ENCODE measurements at places on chromosomes 3 and 15.

DNA sequence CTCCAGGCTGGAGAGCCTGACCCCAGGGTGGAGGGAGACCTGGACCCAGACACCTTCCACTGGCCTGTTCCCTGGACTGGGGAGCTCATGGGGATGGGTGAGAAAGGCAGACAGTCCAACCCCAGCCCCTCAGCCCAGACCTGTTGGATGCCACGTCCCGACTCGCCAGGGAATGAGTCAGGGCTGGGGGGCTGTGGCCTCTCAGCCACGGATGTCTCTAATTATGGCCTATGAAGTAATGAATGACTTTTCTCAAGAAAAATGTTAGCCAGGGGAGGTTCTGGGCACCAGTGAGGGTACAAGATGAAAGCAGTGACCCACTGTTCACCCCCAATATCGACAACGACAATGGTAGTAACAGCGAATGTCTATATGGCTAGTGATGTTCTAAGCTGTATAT, 107.0 kb upstream of the RPL32 start:
- no peak for DNase-seq

DNA sequence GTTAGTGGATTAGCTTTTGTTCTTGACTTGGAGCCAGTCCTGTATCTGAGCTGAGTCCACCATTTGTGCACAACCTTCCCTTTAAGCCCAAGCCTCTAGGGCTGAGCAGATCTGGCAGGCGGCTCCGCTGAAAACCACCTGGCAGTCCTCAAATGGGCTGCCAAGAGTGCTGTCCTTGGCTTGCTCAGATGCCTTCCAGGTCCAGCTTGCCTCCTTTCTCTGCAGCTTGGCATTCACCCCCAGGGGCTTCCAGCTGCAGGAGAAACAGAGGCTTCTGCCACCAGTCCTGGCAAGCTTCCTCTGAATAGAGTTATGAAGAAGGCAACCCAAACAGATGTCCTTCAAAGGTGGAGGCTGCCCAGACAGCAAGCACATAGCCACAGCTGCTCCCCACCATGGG, 96.7 kb downstream of the LRTM1 start:
- DNase-seq, result no peak

DNA sequence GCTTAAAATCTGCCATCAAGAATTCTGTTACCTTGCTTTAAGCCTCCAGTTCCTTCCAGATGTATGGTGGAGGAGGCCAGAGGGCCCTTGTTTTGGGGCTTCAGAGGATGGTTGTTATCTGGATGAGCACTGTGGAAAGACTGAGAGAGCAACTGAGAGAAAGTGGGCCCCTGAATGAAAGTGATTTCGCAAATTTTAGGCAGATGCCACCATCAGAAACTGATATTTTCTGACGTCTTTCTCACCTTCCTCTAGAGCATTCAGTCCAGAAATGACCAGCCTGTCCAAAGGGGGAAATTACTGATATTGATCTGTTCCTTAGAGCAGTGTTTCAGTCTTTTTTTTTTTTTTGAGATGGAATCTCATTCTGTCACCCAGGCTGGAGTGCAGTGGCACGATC, 13.4 kb downstream of the B3GNT5 start:
- DNase-seq, result no peak

- DNase-seq, result no peak
Measured at GRCh38 chr3:99143493-99143892, 242.0 kb upstream of the DCBLD2 start.

GRCh38 chr15:45495588-45495987, 27.0 kb downstream of the SLC30A4 start:
- no peak for DNase-seq

GRCh38 chr3:71926262-71926600, 141.3 kb upstream of the PROK2 start:
- DNase-seq, result no peak

GRCh38 chr15:40894681-40895448, 615 bp downstream of the VPS18 start:
- no peak for DNase-seq

DNA sequence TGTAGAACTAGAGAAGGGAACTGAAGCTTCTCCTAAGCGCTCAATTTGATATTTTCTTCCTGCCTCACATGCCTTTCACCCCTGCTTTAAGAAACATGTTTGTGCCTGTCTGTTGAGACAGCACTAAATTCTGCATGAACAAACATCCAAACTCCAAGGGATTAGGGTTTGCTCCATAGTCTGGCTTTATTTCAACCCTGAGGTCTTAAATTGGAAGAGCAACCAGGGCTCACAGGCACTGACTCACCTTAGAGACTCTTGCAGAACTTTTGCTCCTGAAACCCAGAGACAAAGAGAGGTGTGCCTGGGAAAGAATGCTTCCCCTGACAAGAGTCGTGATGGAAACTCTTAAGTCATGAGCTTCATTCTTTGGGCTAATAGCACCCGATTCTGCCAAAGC, 393.9 kb upstream of the MCTP2 start:
- DNase-seq, result no peak

- no peak for DNase-seq
Measured at GRCh38 chr3:141629976-141630375, 108.1 kb upstream of the RNF7 start.

DNA sequence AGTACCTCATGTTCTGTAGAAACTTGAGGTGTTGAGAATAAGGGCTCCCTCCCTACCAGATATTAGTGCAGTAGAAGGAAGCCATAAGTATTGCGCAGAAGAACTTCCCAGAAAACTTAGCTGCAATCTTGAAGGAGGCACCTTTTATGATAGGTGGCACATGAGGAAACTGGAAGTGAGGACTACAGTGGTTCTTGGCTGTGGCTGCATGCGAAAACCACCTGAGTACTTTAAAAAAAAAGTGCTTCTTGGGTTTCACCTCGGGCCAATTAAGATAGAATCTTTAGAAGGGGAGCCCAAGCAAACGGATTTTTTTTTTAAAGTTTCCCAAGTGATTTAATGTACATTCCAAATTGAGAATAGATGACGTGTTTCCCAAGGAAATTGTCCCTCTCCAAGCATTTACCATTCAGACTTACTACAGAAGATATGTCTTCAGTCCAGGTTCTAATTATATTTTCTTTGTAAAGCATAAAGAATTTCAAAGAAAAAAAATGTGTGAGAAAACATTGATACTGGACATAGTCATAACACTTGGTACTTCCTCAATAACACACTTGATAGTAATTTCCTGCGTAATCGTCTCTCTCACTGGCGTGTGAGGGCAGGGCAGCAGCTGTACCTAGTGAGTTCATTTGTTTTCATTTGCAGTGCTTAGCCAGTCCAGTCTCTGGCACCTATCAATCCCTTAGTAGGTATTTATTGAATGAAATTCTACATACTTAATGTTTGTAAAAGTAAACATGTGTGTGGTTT, 12.3 kb upstream of the NR1I2 start:
- DNase-seq, result peak; percentile 6

DNA sequence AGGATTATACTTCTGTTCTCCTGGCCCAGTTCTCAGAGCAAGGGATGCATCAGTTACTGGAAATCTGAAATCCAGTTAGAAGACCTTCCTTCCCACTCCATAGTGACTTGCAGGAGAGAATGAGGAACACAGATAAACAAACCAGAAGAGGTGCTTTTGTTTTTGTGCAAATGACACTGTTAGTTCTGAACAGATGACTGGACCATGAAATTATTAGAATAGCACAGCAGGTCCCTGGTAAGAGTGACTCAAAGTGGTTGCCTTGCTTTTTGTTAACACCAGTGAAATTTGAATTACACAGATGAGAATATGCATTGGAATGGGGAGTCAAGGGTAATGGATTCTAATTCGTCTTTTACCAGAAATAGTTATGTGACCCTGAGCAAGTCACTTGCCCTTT, 30.4 kb upstream of the LRIG1 start:
- DNase-seq, result no peak

- no peak for DNase-seq
Measured at GRCh38 chr15:26146202-26146601, 283.1 kb upstream of the ATP10A start.

- no peak for DNase-seq
Measured at GRCh38 chr3:87359826-87360225, 83.4 kb upstream of the POU1F1 start.

GRCh38 chr3:8780279-8780678, 10.9 kb upstream of the OXTR start:
- no peak for DNase-seq

GRCh38 chr15:34754171-34754601, 612 bp downstream of the GJD2 start:
- DNase-seq, result no peak

DNA sequence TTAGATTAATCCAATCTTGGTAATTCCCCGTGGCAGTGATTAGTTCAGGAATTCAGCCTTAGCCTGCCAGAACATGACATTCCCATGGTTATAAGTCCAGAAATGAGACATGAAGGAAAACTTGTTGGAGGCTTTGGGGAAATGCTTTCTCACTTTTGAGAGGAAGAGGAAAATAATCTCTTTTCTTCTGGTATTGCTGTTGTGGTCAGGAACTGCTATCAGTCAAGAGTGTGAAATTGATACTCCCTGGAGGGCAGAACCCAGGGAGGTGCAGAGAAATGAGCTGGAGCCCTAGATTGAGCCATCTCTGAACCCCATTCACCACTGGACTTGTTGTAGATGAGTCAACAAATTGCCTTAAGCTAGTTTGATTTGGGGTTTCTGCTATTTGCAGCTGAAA, 38.6 kb upstream of the APH1B start:
- DNase-seq, result no peak

DNA sequence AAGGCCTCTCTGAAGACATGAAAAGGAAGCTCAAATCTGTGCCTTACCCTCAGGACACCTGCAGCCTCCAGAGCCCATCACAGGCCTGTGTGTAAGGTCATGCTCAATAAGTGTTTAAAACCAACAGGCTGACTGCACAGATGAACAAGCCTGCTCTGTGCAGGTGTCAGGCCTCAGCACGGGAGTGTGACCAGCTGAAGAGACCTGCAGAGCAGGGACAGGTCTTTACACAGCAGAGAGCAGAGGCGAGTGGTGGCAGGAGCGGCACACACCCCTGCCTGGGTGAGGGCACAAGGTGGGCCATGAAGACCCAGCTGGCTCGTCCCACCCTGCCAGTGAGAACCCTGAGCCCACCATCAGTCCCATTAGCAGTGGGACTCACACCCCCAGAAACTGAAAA, 56.9 kb downstream of the ROPN1B start:
- DNase-seq, result no peak

DNA sequence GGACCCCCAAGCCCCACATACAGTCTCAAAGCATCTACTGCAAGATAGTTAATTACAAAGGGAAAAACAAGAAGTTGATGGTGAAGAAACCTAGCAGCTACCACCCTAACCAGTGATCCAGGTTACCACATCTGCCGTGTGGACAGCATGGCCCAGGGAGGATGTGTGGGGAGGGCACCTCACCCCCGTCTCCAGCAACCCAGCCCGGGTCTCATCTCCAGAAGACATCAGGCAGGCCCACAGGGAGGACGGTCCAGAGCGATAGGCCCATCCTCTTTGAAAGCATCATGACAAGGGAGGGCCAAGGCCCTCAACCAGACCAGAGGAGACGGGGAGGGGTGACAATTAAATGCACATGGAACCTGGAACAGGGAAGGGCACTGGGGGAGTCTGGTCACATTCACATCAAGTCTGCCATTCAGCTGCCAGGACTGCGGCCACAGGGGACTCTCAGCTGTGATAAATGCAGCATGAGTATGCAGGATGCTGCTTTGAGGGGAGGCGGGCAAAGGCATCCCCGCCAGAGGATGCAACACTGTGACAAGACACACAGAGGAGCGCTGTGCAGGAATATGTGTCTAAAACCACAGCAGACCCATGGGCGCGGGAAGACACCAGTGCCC, 18.8 kb downstream of the ZXDC start:
- no peak for DNase-seq

- DNase-seq, result no peak
Measured at GRCh38 chr15:60259469-60259868, 138.3 kb downstream of the ANXA2 start.

DNA sequence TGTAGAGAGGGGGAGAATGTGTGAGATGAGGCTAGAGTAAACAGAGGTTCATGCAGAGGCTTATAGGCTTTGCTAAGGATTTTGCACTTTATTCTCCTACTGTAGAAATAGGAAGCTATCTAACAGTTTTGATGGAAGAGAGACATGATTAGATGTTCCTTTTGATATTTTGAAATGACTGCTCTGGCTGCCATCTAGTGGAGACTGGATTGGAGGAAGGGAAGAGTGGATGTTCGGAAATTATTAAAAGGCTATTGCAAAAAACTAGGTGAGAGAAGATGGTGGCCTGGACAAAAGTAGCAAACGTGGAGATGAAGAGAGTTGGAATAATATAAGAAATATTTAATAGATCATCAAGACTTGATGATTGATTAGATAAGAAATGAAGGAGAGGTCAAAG, 42.2 kb downstream of the SYN2 start:
- no peak for DNase-seq

DNA sequence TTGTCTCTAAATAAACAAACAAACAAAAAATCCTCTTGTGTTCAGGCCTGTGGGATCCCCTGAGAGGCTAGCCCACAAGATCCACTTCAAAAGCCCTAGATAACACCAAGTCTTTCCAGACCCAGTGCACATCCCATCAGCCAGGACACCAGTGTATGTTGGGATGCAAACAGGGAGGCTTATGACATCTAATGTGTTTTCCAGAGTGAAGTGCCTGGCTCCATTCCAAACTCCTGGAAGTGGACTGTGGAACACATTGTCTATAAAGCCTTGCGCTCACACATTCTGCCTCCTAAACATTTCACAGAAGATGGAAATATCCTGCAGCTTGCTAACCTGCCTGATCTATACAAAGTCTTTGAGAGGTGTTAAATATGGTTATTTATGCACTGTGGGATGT, 57.0 kb downstream of the MLH1 start:
- no peak for DNase-seq

DNA sequence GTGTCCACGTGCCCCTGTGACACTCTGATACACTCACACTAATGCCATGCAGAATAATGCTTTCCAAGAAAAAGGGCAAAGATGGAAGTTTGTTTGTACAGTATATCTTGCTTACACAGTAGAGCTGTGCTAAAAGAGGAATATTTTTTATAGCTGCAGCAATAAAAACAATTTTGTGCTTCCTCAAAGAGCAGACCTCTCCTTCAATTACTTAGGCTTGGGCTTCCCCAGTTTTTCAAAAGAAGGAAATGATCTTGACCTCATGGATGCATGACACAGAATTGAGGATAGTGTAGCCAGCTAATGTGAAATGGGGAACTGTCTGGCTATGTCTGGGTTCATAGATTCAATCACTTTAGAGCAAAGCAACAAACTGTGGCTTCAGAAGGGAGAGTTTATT, 137.4 kb downstream of the STT3B start:
- DNase-seq, result no peak

DNA sequence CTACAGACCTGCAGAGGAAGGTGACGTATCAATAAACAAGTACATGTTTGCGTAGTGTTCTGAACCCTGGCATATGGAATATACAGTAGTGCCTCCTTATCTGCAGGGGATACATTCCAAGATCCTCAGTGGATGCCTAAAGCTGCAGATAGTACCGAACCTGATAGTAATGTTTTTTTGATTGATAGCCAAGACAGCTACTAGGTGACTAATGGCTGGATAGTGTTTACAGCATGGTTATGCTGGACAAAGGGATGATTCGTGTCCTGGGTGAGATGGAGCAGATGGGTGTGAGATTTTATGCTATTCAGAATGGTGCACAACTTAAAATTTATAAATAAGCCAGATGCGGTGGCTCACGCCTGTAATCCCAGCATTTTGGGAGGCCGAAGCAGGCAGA, 55.8 kb upstream of the IGF2BP2 start:
- no peak for DNase-seq

GRCh38 chr3:70620956-70621355, 308.5 kb upstream of the MDFIC2 start:
- DNase-seq, result no peak

Measured in smooth muscle cell of the brain vasculature (primary cell).